NB4 (cell line): ENCODE measurements at places on chromosomes 1 and 21.

DNA sequence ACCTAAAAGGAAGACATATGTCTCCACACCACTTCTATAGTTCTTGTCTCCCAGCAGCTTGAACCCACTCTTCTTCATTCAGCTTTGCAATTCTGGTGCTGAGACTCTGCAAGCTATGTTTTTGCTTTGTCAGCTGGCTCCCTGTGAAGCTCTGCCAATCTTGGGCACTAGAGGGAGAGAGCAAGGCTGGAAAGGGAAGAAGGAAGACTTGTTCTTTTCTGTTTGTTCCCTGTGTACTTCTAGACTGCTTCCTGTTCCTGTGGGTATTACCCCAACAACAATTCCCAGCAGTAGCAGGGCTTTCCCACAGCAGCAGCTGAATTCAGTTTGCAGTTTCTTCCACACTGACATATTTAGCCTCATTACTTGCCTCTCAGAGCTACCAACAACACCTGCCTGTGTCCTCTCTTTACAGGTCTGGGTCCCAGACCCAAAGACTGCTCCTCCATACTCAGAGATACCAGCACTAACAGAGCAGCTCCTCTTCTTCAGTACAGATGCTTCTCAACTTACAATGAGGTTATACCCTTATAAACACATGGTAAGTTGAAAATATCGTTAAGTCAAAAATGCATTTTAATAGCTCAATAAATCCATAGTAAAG lies 275.2 kb upstream of the NEGR1 start:
- peak; percentile 25 for DNase-seq

GRCh38 chr1:153936011-153936802 lies 10.3 kb downstream of the DENND4B start:
- DNase-seq: no peak

DNA sequence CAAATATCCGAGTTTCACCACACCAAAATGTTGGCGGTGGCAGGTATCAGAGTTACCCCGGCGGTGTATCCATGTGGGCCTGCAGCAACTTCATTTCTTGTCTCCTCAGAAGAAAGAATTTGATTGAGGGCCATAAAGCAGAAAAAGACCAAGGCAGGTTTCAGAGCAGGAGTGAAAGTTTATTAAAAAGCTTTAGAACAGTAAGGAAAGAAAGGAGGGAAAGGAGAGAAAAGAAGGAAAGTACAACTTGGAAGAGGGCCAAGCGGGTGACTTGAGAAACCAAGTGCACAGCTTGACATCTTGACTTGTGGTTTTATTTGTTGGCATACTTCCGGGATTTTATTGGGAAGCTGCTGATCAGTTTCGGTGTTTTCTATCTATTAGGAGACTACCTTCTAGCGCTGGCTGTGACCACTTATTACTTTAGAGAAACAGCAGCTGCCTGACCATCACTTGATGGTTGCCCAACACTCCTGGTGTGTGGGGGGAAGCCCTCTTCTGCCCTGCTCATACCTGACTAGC lies 75.5 kb upstream of the RAB3GAP2 start:
- peak; percentile 20 for DNase-seq

DNA sequence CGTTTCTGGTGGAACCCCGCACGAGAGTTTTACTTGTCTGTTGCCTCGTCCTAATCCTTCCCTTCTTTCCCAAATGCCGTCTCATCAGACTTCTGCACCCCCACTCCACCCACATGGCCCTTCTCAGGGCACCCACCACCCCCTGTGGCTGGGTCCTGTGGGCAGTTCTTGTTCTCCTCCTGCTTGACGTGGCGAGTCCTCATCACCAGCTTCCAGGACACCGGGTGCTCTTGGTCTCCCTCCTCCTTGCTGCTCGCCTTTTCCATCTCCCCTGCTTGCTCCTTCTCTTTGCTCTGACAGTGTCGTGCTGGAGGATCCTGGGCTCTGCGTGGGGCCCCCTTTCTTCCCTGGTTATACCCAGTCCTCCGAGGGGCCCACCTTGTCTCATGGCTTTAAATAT lies 51.8 kb downstream of the B3GALT5 start:
- DNase-seq: no peak

GRCh38 chr21:38478782-38479181 lies 19.5 kb downstream of the ERG start:
- DNase-seq: peak; percentile 54

DNA sequence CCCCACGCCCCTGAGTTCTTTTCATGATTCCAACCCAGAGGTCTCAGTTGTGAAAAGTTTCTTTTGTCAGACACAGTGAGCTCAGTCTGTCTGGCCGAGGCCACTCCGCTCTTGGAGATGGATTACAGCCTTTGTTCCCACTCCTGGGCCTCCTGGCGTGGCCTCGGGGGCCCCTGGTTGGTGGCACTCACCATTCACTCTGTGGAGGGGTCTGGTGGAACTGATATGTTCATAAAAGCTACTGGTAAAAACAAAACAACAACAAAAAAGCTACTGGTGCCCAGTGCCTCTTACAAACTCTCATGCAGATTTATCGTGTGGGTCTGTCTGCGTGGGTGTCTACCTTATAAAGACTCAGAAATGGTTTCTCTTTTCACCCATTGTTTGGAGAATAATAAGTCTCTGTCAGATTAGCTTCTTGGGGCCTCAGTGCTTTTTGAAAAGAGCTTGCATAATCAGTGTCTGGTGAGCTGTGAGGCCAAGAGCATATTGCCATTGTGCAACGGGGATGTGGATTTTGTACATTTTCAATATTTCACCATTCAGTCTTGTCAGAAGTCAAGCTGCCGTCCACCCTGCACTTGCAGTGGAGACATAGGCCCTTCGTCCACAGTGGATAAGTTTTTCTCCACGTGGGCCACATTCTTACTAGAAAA lies 86.7 kb downstream of the GALNT2 start:
- peak; percentile 94 for DNase-seq

- DNase-seq: no peak
These were observed 88.5 kb upstream of the NFASC start for GRCh38 chr1:204782118-204782700.

GRCh38 chr1:4002061-4002521 lies 102.0 kb upstream of the C1orf174 start:
- DNase-seq: no peak

DNA sequence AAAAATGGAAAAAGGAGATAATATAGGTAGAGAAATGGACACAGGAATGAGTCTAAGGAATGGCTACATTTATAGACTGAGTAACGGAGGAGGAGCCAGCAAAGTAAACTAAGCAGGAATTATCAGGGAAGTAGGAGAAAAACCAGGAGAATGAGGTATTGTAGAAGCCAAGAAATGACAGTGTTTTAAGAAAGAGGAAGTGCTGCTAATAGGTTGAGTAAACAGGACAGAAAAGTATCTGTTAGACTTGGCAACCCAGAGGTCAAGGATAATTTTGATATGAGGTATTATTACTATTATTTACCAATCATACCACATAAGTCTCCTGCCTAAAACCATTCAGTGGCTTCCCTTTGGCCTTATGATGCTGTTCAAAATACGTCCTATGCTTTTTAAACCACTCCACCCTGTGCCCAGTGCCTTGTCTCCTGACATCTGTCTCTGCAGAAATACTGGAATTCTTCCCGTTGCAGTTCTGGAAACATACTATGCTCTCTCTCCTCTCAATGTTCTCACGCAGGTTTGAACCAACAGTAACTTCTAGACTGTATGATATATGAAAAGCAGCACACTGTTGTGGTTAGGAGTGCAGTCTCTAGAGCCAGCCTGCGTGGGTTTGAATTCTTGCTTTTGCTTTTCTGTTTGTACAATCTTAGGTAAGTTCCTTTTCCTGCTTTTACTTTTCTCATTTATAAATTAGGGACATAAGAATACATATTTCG lies 24.6 kb upstream of the NEK7 start:
- peak; percentile 13 for DNase-seq

GRCh38 chr1:16032388-16033102 lies 10.7 kb downstream of the CLCNKA start:
- peak; percentile 79 for DNase-seq

GRCh38 chr1:216044538-216044937 lies 378.7 kb downstream of the USH2A start:
- DNase-seq: no peak

DNA sequence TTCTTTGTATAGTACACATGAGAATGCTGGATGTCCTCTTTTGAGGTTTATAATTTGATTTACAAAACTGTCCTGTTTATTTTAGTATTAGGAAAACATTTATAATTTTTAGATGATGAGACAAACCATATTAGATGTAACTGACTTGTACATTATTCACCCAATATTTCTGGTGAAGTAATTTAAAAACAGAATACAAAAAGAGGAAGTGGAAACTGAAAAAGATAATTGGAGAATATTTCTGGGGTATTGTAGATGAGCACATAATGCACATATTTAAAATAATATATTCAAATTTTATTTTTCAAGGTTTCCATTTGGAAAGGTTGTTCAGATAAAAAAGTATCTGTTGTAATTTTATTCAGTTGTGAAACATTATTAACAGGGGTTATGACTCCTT lies 40.7 kb downstream of the XPR1 start:
- no peak for DNase-seq

DNA sequence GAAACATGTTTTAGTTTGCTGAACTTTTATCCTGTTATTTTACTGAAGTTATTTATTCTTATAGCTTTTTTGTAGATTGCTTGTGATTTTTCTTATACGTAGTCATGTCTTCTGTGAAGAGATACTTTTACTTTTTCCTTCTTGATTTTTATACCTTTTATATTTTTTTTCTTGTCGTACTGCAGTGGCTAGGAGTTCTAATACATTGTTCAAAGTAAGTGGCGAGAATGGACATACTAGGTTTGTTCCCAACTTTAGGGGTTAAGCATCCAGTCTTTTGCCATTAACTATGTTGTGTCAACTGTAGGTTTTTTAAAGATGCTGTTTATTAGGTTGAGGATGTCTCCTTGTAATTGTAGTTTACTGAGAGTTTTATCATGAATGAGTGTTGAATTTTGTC lies 36.3 kb downstream of the MAN1A2 start:
- no peak for DNase-seq

DNA sequence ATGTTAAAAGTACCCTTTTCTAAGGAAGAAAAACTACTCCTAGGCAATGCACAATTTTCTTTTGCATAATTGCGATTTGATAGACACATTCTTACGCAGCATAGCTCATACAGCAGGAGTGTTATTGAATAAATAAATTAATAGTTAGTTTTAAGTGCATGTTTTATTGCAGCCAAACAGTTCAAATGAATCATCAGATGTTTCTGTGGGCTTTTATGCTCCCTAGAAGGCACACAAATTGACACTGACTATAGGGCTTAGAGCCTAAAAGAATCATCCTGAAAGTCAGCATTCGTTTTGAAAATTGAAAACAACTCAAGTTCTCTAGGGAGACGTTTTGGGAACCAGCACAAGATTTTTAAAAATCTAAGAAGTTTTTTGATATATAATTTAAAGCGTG lies 411.9 kb downstream of the HLX start:
- no peak for DNase-seq

DNA sequence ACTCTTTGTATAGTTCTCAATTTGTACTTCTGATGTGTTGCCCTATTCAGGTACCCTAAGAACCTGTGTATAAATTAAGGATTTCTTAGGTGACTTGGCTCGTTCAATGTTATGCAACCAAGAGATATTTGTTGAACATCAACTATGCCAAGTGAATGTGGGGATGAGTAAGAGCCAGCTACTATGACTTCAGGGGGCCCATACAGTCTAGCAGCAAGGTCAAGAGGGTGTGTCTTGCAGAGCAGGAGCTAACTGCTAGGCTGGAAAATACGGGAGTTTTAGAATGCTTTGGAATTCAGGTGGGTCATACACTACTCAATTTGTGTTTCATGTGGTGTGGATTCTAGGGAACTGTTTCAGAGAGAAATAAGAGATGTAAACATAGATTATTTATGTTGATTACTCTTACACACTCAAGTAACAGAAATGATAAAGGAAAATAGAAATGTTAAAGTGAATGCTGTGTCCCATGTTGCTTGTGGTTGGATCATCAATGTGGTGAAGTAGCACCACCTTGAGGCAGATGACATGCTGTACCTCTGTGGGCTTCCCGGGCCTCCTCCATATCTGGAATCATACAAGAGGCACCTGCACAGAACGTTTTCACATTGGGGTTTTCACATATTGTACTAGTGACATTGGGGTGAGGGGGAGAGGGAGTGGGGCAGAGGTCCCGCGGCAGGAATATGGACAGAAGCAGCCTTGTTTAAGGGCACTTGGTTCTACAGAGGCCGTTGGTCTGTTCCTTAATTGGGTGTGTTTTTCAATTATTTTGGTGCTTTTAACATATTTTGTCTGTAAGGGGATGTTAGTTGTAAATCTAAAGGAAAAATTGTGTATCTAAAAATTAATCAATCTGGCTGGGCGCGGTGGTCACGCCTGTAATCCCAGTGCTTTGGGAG lies 12.4 kb downstream of the ARPC5 start:
- DNase-seq: peak; percentile 78

DNA sequence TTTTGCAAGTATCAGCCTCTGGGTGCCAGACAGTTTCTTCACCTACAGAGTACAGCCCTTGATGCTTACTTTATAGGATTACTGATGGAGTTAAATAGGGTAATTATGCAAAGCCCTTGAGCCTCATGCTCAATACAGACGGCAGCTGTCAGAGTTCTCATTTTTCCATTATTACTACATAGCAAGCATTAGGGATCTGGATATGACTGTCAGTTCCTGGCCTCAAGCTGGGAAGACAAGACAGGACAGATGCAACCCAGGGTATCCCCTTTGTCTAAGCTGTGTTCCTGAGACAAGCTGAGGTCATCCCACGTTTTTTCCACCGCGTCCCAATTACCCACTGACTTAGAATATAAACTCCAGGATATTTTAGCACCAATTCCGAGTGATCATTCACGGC lies 94.4 kb downstream of the SLC35F3 start:
- no peak for DNase-seq

GRCh38 chr1:22258698-22259097 lies 115.8 kb upstream of the WNT4 start:
- DNase-seq: no peak

GRCh38 chr1:35936838-35937237 lies 5.9 kb downstream of the AGO3 start:
- no peak for DNase-seq
